ENCODE measurements at places on chromosomes 5 and 9.

DNA sequence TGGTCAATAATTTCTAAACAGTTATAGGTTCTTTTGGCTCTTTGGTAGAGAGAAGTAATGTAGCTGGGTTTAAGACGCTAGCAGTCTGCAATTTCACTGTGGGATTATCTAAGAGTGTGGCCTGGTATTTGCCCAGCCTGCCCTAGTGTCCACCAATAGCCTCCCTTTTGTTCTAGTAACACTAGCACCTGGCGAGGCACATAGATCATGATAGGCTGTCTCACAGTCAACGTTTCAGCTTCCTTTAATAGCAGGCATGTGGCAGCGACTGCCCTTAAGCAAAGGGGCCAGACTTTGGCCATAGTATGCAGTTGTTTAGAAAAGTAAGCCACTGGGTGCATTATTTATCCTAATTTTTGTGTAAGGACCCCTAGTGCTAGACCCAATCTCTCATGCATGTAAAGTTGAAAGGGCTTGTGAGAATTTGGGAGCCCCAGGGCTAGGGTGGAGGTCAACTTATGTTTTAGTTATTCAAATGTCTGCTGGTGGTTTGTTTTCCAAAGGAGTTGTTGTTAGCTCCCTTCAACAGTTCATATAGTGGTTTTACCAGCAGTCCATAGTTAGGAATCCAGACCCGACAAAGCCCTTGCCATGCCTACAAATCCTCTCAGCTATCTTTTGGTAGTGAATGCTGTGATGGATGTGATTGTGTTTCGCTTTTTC lies 274.3 kb downstream of the HTR1A start:
- no peak for DNase-seq

DNA sequence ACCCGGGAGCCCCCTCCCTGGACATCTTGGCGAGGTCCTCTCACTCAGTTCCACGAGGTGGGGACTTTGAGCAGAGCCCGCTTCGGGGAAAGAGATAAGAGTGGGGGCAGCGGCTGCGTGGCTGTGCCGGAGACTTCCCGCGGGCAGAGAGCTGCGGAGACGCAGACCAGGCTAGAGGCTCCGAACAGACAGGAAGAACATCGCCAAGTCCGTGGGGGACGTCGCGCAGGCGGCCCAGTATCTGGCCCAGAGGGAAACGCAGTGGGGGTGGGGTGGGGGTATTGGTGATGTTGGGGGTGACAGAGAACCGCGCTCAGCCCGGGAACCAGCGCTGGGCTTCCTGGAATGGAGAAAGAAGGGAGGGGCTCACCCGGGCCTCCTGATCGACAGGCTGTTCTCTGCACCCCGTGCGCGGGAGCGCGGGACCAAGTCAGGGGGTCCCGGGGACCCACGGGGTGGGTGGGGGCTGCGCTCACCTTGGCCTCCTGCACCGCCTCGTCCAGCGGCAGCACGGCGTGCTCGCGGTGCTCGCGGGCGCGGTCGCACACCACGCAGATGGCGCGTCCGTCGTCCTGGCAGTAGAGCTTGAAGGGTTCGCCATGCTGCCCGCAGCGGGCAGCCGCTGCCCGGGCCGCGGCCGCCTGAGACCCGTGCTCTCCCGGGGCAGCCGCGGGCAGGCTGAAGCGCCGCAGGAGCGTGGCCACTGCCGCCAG lies 727 bp downstream of the TRIM7 start:
- peak; percentile 72 for DNase-seq

GRCh38 chr9:20684875-20685696 lies 1.0 kb downstream of the FOCAD start:
- DNase-seq: no peak

DNA sequence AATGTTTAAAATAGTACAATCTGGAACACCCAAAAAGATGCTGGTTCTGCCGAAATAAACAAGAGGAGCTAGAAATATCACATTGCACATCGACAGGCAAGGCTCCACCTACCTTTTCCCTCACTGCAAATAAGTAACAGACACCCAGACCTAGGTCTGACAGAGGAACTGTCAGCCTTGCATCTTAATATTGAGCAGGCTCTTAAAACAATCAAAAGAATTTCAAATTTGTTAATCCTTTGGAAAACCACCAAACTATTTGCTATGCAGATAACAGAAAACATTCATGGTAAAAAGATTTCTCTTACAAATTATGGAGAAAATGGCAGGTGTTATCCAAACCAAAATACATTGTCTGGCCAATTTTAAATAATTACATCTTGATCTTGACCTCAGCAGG lies 71.3 kb downstream of the FRMD3 start:
- DNase-seq: no peak

DNA sequence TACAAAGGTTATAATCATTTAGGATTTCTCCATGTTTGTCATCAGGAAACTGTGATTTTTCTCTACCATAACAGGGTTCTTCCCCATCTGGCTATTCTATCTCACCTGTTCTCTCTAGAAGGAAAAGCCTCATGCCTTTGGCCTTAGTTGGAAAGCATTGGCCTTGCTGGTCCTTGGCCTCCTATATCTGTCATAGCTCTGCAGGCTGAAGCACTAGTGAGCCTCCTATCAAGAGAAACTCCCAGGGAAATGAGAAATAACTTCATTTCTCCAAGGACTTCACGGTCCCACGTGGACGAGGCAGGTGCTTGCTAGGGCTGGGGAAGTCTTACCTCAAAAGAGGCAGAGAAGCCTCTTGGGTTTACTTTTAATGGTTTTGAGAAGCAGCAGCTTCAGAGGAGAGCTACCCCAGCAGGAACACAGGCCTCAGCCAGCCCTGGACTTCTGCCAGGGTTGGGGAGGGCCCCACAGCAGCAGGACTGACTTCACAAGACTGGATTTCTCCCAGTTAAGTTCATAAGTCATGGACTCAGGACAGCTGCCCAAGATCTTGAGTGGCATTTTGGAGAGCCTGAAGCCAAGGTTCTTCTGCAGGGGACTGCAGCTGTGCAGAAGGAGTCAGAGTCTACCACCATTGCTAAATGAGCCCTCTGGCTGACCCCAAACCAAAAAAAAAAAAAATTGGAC lies 15.8 kb upstream of the PSAT1 start:
- DNase-seq: no peak

DNA sequence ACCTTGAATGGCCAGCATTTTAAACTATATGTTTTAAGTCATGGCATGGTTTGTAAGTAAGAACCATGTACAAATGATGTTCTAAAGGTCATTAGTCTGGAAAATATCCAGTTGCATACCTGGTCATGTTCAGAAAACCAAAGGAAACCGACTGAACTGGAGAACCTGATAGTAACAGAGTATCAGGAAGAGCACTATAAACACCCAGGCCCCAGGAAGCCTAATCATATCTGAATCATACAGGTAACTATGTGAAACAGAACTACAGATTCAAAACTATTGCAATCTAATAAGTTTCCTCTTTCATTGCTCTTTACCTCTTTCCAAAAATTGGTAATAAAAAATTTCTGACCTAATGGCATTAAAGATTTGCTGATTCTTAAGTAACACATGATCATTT lies 500.3 kb downstream of the ARHGEF28 start:
- no peak for DNase-seq

DNA sequence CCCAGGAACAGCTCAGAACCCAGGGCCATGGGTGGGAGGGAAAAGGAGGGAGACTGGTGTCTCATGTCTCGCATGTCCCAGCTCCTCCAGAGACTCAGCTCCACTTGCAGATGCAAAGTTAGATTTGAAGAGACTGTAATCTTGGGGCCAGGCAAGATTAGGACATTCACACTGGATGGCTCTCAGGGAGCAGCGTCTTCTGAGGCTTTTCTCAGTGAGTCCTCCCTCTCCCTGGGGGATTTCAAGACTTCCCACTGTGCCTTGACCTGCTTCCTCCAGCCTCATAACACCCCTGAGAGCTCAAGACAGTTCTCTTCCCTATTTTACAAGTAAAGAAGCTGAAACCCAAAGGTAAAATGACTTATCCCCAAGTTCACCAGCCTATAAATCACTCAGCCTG lies 10.5 kb upstream of the TCOF1 start:
- no peak for DNase-seq

DNA sequence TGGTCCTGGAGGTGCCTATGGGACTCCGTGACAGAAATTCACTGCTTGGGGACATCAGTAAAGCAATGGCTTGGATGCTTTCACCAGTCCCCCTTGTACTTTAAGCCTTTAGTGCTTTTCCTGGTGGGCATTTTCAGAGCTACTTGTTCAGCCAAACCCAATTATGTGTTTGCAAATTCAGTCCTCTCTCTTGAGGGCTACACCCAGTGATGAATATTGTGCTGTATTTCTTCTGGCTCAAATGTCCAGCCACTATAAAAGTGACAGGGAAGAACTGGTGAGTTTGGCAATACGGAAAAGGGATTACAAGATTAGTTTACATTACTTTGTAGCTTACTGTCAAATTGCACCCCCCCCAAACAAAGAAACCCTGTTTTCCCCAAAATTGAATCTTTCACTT lies 4.5 kb downstream of the THBS4 start:
- DNase-seq: no peak

Measured in activated CD8-positive, alpha-beta memory T cell treated with anti-CD3 and anti-CD28 coated beads for 24 hours (primary cell).